ENCODE measurements at places on chromosomes 12 and 14.

GRCh38 chr14:80055226-80055625 is 156.1 kb downstream of the DIO2 start:
- DNase-seq, result peak; percentile 18

DNA sequence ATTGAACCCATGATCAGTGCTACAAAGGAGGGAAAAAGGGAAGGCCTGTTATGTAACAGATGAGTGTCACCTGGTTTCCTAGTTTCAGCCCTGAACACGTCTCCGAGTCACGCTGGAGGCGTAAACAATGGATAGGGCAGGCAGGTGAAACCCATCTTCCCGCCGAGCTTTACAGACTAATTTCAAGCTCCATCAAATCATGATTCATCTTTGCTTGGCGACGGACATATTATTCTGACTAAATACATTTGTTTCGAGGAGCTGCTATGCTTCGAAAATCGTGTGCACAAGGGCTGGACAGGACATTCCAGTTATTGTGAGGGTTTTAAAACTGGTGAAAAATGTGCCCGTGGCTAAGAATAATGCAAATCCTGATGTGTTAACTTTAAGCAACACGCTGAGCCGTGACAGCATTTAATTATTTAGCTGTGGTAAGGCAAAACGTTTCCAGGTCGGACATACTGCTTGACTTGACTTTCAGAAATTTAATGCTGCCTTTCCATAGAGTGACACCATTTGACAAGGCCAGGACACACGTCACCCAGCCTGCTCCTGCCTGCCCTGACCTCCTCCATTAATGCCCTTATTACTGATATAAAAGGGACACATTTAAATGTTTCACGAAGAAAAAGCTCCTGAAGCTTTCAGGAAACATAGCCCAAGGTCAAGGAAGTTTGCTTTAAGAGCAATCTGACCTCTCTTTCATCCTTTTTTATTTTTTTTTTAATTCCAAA is 1203.5 kb upstream of the TMEM132C start:
- DNase-seq, result peak; percentile 10

DNA sequence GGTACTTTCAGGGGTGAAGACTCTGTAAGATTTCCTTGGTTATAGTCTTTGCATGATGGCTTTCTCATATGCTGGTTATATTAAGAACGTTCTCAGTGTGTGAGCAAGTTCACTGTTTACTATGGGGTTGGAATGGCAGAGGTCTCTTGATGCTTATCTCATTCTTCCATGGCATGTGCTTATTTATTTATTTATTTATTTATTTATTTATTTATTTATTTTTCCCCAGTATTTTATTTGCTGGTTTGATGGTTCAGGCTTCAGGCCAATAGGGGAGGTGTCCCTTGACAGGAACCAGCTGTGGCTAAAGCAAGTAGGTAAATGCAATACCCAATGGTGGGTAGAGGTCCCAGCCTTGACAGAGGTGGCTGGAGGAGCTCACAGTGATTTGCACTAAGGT is 161.3 kb upstream of the GARIN6 start:
- no peak for DNase-seq

GRCh38 chr12:88036353-88036965 is 7.3 kb upstream of the C12orf50 start:
- DNase-seq, result peak; percentile 40

- DNase-seq, result no peak
Measured at GRCh38 chr12:104455578-104456416, 951 bp upstream of the CHST11 start.

GRCh38 chr14:39568809-39569538 is 136.7 kb upstream of the FBXO33 start:
- DNase-seq, result no peak

GRCh38 chr12:113778432-113779132 is 187.5 kb downstream of the RBM19 start:
- no peak for DNase-seq

- DNase-seq, result no peak
Measured at GRCh38 chr14:84436528-84436927, 1093.4 kb upstream of the FLRT2 start.

DNA sequence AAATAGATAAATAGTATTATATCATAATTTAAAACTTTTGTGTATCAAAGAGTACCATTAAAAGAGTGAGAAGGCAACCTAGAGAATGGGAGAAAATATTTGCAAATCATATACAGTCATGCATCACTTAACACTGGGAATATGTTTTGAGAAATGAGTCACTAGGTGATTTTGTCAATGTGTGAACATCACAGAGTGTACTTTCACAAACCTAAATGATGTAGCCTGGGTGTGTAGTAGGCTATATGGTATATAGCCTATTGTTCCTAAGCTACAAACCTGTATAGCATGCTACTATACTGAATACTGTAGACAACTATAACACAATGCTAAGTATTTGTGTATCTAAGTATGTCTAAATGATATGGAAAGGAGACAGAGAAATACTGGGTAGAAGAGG is 48.0 kb upstream of the ARID2 start:
- DNase-seq, result no peak

GRCh38 chr12:106154751-106155273 is 16.1 kb upstream of the NUAK1 start:
- DNase-seq, result no peak

GRCh38 chr12:106863189-106863588 is 88.7 kb downstream of the RIC8B start:
- DNase-seq, result no peak

- no peak for DNase-seq
Measured at GRCh38 chr12:70400124-70400523, 34.0 kb downstream of the KCNMB4 start.

GRCh38 chr12:105922670-105923102 is 216.1 kb downstream of the NUAK1 start:
- DNase-seq, result peak; percentile 90

GRCh38 chr14:105473677-105474482 is 741 bp upstream of the CRIP2 start:
- DNase-seq, result peak; percentile 76

- no peak for DNase-seq
Measured at GRCh38 chr12:52255926-52256583, 18.4 kb upstream of the KRT86 start.

GRCh38 chr14:76580399-76580798 is 180.9 kb upstream of the VASH1 start:
- no peak for DNase-seq

GRCh38 chr12:57089271-57090245 is 644 bp downstream of the NAB2 start:
- DNase-seq, result peak; percentile 36

DNA sequence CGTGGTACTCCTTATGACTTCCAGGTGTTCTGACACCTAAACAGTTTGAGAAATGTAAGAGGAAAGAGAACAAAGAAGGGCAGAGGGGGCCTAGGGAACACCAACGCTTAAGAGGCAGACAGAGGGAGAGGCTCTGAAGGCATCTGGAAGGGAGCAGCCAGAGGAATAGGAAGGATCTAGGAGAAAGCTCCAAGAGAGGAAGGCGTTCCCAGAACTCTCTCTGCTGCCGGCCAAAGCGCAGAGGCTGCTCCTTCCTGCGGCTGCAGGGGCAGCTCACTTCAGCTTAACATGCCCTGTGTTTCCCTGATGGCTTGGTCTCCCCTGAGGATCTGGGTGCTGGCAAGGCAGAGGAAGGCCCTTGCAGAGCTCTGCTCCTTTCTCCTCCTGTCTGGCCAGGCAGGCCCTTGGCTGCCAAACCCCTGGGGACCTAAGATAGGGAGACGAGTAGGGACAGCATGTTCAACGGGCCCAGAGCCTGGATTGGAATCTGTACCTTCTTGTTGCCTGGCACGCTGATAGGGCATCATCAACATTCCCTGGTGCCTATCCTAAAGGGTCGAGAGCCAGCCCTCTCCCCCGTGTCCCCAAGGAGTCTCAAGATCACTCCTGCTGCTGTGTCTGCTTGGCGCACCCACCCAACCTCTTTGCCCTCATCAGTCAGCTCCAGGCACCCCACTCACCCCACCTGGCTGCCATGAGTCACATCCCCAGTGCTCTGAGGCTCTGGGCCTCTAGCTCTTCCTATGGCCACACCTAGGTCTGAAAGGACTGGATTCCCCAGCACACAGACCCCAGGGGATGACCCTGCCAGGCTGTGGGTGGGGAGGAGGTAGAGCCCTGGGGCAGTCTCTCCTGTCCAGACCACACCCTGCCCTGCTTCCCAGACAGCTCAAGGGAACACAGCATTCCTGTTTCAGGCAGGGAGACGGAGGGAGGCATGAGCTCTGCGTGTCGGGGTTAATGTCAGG is 45.6 kb downstream of the LTBP2 start:
- DNase-seq, result no peak

GRCh38 chr14:75654127-75654732 is 6.4 kb downstream of the ERG28 start:
- DNase-seq, result peak; percentile 13

DNA sequence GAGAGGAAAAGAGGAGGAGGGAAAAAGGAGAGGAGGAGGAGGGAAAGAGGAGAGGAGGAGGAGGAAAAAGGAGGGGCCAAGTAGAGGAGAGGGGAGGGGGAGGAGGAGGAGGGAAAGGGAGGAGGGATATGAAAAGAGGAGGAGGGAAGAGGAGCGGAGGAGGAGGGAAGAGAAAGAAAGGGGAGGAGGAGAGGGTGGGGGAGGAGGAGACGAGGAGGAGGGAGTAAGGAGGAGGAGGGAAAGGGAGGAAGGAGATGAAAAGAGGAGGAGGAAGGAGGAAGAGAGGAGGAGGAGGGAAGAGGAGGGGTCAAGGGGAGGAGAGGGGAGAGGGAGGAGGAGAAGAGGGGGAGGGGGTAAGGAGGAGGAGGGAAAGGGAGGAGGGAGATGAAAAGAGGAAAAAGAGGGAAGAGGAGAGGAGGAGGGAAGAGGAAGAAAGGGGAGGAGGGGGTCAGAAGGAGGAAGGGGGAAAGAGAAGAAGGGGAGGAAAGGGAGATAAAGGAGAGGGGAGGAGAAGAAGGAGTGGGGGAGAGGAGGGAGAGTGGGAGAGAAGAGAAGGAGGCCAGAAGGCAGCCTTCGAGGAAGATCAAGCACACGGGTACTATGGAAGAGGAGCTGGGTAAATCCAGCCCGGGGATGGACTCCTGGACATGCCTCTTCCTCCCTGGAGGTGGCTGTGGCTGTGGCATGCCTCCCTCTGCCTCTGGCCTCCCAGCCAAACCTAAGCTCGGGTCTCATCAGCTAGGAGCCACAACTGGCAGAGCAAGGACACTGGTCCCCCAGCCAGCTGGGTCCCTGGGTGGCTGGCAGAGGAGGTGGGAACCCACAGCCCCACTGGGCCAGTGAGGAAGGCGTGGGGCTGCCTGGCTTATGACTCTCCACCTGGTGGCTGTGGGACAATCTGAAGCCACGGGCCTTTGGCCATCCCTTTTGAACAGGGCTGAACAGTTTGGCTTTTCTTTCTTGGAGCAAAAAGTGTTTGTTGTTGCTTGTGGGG is 3.0 kb upstream of the CMKLR1 start:
- no peak for DNase-seq

GRCh38 chr12:39006286-39006685 is 100.9 kb upstream of the CPNE8 start:
- peak; percentile 56 for DNase-seq

GRCh38 chr12:113463746-113464451 is 7.8 kb downstream of the LHX5 start:
- no peak for DNase-seq

GRCh38 chr14:23085458-23085857 is 9.5 kb downstream of the ACIN1 start:
- DNase-seq, result no peak

Measured in astrocyte (in vitro differentiated cells and primary cell).